ENCODE measurements at places on chromosomes 7 and 10. TPM values are rescaled to one million over a fixed set of nuclear protein-coding genes. Genes with fewer than 3 reads are reported as not detected.

CYP26C1 gene
- 0.09 TPM for total RNA-seq

RTKN2 gene
- total RNA-seq = 36.2 TPM

FMC1 gene
- 15.1 TPM for total RNA-seq

DDIT4 gene
- total RNA-seq = 152 TPM

ZNF37A gene
- 15.1 TPM for total RNA-seq

LRIT1 gene
- total RNA-seq = not detected

MBL2 gene
- total RNA-seq = 0.46 TPM

NEBL gene
- 55.2 TPM for total RNA-seq

CRYGN gene
- total RNA-seq = not detected

MLXIPL gene
- 15.6 TPM for total RNA-seq

PDE1C gene
- total RNA-seq = not detected

GPR15LG gene
- not detected for total RNA-seq

HABP2 gene
- total RNA-seq = 24.3 TPM

SLC12A9 gene
- total RNA-seq = 60.7 TPM

SPAM1 gene
- not detected for total RNA-seq

EVX1 gene
- not detected for total RNA-seq

KLLN gene
- 1.0 TPM for total RNA-seq

KLF14 gene
- total RNA-seq = not detected

BZW2 gene
- total RNA-seq = 148 TPM

SAMD9L gene
- total RNA-seq = not detected

SPDYE2 gene
- total RNA-seq = not detected

ZNF783 gene
- total RNA-seq = 27.3 TPM

PDK4 gene
- total RNA-seq = 0.20 TPM

SSC4D gene
- total RNA-seq = 1.6 TPM

TCERG1L gene
- not detected for total RNA-seq

IFT22 gene
- total RNA-seq = 17.4 TPM

ANXA8 gene
- total RNA-seq = 14.1 TPM

LIPK gene
- total RNA-seq = not detected

SPDYE2B gene
- not detected for total RNA-seq

SPOCK2 gene
- total RNA-seq = 3.0 TPM

UNCX gene
- not detected for total RNA-seq

ABCC2 gene
- total RNA-seq = 128 TPM

ATG9B gene
- 4.3 TPM for total RNA-seq

CTAGE6 gene
- not detected for total RNA-seq

Data from Caco-2 (cell line).